NCI-H82 (cell line): ENCODE measurements at places on chromosomes 11 and 22.

DNA sequence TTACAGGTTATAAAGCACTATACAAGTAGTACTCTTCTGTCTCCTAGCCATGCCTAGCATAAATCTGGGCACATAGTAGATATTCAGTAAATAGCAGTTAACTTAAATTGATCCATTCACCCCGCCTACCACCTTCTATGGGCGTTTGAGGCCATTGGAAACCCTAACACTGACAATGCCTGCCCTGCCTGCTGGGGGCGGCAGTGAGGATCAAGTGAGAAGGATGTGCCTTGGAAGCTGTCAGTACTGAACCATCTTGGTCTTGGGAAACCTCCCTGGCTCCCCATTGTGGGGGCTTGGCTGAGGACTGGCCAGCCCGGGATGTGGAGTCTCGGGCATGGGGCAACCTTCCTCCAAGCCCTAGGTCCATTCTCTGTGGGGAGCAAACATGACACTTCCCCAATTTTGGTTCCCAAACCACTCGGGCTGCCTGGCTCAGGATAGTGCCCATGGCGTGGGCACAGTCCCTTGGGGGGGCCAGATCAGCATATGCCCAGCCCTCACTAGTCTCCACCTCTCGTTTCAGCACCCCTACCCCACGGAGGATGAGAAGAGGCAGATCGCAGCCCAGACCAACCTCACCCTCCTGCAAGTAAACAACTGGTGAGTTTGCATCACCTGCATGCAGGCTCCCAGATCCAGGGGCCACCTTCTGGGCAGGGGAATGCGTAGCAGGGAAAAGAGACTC, 67.4 kb downstream of the FEZ1 start:
- peak; percentile 23 for DNase-seq

DNA sequence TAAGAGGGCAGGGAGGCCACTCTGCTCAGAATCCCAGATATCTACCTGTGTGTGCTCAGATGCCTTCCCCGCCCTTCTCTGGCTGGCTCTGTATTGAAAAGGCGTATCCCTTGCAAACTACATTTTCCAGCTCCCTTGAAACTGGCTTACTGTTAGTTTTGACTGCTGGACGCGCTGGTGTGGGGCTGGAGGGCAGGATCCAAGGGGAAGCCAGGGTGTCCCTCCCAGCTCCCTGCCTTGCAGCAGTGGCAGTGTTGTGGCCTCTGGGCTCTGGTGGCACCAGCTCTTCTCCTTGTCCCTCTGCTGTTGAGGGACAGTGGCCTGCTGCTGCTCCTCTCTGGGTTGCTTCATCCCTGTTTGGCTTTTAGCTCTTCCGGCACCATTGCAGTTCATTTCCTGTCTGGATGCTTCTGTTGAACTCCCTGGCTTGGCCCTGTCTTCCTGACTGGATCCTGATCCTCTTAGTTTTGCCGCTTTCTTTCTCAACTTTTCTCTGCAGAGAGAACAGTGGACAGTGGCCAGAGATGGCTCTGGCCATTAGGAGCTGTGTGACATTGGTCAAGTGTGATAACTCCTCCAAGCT, 107.1 kb upstream of the PARVA start:
- DNase-seq: no peak

DNA sequence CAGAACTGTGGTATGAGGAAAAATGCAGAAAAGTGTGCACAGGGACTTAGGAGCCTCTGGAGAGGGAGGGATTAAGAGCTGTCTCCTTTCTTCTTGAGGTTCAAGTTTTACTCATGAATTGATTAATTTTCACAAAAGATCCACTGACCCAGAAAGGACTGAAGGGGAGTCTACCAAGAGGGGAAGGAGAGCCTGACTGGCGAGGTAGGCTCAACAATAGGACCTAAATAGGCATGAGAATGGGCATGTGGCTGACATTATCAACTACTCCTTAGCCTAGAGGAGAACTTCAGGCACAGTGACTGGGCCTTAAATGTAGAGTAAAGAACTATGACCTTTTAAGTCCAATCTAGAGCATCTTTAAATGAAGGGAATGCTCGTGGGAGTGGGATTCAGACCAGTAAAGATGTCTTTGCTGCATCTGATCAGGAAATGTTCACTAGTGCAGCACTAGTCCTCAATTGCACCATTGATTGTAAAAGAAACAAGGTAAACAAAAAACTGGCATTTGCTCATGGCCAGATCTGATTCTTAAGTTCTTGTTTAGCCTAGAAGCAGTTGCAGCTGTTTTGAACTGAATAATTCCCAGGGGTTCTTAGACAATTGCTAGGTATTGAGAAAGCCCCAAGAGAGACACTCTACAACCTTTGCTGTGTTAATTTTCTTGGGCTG, 135.6 kb downstream of the RAB38 start:
- no peak for DNase-seq

GRCh38 chr11:45169310-45170072, 23.1 kb downstream of the PRDM11 start:
- no peak for DNase-seq

- DNase-seq: no peak
Measured at GRCh38 chr22:27692243-27692642, 109.3 kb downstream of the MN1 start.

GRCh38 chr22:25570486-25570885, 6.0 kb downstream of the GRK3 start:
- no peak for DNase-seq

GRCh38 chr22:24994070-24994763, 41.7 kb downstream of the KIAA1671 start:
- peak; percentile 33 for DNase-seq

DNA sequence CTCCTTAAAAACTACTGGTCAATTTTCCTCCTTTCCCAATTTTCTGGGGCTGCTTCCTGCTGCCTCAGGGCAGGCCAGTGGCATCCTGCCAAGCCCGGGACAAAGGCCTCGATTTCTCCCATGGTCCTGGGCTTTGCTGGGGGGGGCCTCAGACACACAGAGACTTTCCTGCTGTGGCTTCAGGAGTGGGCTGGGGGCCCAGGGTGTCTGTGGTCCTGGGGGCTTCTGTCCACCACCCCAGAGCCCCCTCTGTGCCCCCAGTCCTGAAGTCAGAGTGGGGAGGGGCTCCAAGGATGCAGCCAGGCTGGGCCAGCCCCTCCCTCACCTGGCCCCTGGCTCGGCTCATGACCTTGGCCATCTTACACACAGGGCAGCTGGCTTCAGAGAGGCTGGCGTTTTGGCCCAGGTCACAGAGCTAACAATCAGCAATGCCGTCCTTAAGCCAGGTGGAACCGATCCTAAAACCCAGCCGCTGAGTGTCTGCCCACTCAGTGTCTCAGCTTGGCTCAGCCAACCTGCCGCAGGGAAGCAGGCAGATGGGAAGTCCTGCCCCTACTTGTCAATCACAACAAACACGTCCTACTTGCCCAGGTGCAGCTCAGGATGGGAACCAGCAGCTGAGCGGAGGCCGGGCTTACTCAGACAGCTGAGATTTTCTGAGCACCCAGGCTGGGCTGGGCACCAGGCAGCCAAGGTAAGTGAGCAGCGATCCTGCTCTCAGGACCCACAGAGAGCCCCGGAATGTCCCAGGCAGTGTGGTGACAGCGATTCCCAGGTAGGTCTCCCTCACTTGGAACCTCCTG, 34.6 kb downstream of the OSBPL5 start:
- DNase-seq: peak; percentile 8

DNA sequence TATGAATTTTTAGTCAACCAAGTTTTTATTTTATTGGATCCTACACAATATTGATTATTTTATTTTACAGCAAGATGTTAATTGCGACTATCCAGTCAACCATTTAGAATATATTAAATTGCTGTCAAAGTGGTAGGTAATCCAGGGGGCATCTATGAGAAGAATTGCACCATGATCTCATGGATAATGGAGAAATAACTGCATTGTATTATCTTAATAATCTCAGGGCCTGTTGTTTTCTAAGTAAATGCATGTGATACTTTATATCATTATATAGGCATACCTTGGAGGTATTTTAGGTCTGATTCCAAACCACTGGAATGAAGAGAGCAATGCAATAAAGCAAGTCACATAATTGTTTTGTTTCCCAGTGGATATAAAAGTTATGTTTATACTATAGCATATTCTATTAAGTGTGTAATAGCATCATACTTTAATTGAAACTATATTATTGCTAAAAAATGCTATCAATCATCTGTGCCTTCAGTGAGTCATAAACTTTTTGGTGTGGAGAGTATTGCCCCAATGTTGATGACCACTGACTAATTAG, 595.4 kb upstream of the CHORDC1 start:
- no peak for DNase-seq

DNA sequence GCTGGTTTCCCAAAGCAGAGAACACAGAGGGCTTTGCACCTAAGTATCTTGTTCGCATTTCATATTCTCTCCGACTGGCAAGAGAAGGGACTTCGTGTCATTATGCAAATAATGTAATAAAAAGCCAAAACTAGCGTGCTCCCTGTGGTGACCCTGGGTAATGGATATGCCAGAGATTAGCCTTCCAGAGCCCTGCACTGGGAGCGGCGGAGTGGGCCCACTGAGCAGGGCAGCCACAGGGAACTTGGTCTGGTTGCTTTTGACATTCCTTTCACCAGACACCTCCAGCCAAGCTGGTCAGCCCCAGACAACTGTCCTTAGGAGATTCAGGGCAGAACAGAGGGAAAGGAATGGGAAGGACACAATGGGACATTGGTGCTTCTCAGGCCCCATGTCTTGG, 56.1 kb downstream of the FLI1 start:
- no peak for DNase-seq

DNA sequence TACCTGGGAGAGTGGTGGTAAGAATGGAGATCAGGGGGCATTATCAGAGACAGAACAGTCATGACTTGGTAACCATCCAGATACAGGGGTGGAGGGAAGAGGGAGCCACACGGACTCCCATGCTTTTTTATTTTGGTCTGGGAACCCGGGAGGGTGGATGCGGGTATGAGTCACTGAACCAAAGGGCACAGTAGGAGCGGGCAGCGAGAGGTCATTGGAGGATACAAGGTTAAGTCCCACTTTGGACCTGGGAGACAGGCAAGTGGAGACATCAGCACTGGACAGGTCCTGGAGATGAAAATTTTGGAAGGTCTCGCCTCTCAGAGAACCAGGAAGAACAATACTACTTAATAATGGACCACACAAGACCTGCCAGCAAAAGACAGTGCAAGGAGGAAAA, 6.7 kb downstream of the HDHD5 start:
- no peak for DNase-seq

DNA sequence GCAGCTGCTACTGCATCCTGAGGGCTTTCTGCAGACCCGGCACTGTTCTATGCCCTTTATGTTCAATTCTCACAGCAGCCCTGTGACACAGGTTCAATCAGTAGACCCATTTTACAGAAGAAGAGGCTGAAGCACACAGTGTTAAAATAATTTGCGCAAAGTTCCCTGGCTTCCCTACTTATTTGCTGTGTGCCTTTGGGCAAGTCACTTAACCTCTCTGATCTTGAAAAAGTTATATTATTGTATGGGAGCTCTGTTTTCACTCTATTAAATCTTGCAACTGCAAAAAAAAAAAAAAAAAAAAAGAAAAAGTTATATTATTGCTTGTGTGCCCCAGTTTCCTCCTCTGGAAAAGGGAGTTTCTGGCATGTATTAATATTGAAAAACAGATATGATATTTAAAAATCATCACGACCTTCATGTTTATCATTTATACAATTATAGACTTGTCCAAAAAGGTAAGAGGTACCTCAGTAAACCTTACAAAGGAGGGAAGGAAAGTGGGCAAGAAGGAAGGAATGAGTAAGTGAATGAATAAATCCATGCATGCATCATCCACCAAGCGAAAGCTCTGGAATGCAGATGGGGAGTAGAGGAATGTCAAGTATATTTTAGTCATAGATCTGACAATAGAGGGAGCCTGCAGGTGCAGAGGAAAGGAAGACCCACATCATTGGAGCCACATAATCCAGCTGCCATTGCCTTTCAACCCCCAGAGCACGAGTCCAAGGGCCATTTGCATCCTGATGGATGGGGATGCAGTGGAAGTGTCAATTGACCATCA, 21.2 kb upstream of the ISX start:
- DNase-seq: no peak

GRCh38 chr11:2911088-2911784, 18.0 kb downstream of the PHLDA2 start:
- no peak for DNase-seq

DNA sequence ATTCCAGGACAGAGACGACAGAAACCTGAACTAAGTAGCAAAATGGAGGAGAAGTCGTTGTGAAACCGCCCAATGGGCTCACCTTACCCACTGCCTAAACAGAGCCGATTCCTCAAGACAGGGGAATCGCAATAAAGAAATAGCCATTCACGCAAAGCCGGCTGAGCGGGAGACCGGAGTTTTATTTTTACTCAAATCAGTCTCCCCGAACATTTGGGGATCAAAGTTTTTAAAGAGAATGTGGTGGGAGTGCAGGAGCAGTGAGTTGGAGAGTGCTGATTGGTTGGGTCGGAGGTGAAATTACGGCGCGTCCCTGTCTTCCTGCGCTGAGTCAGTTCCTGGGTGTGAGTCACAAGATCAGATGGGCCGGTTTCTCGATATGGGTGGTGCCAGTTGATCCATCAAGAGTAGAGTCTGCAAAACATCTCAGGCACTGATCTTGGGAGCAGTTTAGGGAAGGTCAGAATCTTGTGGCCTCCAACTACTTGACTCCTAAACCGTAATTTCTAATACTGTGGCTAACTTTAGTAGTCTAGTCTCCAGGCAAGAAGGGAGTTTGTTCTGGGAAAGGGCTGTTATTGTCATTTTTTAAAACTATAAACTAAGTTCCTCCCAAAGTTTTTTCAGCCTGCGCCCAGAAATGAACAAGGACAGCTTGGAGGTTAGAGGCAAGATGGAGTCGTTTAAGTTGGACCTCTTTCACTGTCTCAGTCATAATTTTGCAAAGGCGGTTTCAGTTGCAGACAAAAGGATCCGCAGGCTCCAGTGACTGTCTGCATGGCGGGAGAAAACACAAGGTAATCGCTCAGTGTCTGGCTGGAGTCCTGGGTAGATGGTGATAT, 34.1 kb downstream of the OR4D9 start:
- no peak for DNase-seq

- peak; percentile 7 for DNase-seq
Measured at GRCh38 chr11:279966-280705, 1.9 kb downstream of the NLRP6 start.

DNA sequence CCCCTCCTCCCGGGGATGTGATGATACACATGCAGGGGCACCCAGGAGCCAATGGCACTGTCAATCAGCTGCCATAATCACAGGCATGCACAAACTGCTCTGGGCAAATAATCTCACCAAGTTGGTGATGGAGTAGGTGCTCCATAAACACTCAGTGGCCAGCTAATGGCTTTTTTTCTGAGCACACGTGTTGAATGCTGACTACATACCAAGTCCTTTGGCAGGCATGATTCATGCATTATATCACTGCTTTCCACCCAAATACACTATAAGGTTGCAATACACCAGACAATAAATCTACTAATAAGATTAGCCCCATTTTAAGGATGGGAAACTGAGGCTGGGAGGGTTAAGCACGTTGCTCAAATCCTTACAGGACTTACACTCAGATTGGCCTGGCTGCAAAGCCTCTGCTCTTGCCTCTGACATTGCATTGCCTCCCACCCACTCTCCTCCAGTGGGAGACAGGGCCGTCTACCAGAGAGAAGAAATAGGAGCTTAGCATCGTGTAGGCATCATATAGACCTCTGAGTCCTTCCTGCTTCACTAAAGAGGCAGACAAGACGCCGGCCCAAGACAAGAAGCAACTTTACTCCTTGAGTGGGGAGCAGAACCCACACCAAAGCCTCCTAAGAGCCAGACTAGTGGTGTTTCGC, 32.7 kb upstream of the ACCSL start:
- DNase-seq: no peak
